ENCODE measurements at places on chromosomes 7 and 10.

- no peak for DNase-seq
Measured at GRCh38 chr10:93465806-93466675, 16.1 kb downstream of the MYOF start.

GRCh38 chr10:112601214-112602090 is 154.4 kb downstream of the VTI1A start:
- no peak for DNase-seq

- no peak for DNase-seq
Measured at GRCh38 chr7:73978661-73979563, 49.1 kb upstream of the ELN start.

DNA sequence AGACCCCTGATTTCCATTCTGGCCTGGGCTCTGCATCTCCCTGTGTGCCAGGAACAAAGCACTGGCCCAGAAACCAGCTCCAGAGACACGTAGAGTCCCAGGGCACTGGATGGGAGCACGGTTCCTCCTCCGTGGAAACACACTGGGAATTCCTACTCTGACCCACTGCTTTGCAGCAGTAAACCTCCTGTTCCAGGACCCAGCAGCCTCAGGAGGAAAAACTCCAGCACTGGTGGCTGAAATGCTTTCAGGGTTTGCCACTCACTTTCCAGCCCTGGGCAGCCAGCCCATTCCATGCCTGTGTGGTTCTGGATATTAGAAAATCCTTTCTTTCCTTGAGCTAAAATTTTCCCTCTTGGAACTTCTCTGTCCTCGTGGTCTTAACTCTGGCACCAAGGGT is 58.0 kb downstream of the FAM171A1 start:
- no peak for DNase-seq

- no peak for DNase-seq
Measured at GRCh38 chr7:132248841-132249240, 327.4 kb downstream of the PLXNA4 start.

DNA sequence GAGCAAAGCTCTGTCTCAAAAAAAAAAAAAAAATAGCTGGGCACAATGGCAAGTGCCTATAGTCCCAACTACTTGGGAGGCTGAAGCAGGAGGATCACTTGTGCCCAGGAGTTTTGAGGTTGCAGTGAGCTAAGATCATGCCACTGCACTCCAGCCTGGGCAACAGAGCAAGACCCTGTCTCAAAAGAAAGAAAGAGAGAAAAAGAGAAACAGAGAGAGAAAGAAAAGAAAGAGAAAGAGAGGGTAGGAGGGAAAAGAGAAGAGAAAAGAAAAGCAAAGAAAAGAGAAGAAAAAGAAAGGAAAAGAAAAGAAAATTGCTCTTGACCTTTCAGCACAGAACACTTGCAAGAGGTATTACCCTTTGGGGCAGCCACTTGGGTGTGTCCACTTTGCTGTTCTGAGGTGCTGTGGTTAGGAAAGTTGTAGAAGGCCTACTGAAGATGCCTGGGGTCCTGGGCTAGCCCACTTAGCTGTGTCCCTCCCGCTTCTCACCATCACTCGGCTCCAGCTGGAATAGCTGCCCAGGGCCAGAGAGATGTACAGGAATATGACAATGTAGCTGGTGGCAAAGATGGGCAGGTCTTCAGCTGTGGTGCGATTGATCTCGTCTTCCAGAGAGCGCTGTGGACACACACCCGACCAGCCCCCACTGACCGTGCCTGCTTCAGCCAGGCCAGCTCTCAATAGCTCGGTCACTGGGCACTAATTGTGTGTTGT is 5.6 kb downstream of the NPC1L1 start:
- DNase-seq = no peak

DNA sequence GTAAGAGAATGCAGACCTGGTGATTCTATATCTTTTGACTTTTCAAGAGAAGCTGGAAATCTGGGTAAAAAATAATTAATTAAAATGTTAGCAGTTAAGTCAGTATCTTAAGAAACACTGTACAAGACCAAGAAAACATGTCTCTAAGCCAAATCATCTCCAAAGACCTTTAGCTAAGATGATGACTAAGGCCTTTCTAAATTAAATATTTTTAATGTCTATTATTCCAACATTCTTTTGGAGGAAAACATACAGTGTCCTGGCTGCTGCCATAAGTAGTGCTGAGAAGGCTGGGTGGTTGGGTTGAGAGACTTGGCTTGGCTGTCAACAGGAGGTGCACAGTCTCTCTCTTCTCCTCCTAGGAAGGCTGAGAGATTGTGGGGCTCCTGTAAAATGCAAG is 20.3 kb downstream of the STARD3NL start:
- no peak for DNase-seq

DNA sequence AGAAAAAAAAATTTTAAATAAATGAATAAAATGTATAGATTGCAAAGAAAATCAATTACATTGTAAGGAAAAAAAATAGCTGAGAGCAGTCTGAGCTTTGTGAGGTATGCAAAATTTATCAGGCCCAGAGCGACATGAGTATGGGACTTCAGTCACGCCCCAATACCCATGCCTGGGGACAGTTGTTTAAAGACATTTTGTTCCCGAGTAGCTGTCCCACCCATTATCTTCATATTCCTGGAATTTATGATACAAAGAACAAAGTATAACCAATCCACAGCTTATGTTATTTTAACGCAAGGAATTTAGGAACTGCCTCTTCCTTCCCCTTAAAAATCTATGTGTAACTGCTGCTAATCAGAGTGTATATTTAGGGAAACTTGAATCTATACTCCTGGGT is 1.6 kb upstream of the PON2 start:
- no peak for DNase-seq

DNA sequence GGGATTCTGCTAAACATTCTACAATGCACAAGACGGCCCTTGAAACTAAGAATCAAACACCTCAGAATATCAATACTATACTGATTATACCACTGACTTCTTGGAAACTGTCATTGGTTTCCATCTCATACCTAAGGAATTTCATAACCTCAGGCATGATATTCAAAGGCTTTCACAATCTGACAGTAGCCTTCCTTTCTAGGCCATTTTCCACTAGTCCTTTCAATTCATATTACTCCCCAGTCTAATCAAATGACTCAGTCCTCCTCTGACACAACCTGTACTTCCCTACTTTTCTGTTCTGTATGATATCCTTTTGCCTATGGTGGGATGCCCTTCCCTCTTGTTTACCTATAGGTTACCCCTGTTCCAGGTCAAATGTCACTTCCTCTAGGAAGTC is 48.3 kb downstream of the CSTF2T start:
- DNase-seq = no peak

DNA sequence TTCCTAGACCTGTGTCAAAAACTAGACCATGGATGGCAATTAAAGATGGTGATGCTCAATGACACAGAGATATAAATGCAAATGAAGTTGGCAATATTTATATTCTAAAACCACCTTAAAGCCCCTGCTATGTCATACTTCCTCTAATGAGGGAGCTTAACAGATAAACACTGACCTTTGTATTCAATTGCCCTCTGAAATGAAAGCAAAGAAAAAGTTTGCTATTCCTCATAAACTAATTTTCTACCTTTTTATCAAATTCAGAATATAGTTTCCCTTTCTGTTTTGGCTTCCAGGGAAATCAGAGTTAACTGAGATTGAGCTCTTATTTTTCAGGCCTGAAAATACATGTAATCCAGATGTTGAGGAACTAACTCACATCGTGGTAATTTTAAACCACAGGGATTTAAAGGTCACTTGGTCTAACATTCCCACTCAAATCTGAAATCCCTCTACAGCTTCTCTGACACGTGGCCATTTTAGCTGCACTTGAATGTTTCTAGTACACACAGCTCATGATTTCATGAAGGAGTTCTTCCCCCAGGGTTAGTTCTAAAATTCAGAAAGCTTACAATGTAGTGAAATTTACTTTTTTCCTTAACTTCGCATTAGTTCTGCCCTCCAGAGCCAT is 37.9 kb upstream of the ABCB5 start:
- no peak for DNase-seq

DNA sequence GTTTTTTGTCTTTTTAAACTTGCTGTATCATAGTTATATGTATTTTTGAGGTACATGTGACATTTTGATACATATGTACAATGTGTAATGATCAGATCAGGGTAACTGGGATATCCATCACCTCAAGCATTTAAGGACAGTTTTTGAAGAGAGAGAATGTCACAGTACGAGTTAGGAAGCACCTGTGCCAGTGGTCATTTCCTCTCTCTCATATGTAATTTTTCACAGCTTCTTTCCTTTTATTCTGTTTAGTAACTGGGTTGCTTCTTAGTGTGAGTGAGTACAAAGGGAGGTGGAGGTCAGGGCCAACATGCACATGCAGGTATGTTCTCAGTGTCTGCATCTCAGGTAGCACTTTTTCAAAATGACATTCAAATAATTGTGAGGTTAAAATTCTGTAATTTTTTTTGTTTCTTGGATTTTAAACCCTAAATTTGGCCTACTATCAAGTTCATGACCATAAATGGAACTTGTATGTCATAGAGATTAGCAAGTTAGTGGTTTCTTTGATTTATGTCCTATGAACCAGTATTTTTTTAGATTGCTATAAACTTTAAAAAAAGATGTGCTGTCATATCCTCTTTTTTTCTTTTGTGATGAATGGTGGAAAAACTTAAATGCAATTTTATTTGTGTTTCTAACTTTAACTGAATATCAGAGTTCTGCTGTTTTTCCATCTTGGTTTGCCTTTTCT is 42.7 kb downstream of the SNX10 start:
- DNase-seq = no peak
